Fibroblast of lung (primary cell): ENCODE measurements at places on chromosomes 12 and 14.

GRCh38 chr14:36901861-36902260 is 240.2 kb downstream of the PAX9 start:
- no peak overlapping the region for H3K27ac ChIP-seq
- peak; percentile 10 for DNase-seq
- no peaks in the 10 kb centered on the region for H3K4me1 ChIP-seq
- H3K27me3 ChIP-seq: peaks cover 2% of the 10 kb centered on the region
- H3K4me3 ChIP-seq: no peak overlapping the region
- no peaks in the 10 kb centered on the region for H3K36me3 ChIP-seq

- DNase-seq: peak; percentile 68
- no peak overlapping the region for H3K4me3 ChIP-seq
- peaks cover 8% of the 10 kb centered on the region for H3K4me1 ChIP-seq
- peak overlapping the region; percentile 66 for H3K27ac ChIP-seq
Measured at GRCh38 chr12:113325916-113326315, 9.0 kb downstream of the SLC8B1 start.

DNA sequence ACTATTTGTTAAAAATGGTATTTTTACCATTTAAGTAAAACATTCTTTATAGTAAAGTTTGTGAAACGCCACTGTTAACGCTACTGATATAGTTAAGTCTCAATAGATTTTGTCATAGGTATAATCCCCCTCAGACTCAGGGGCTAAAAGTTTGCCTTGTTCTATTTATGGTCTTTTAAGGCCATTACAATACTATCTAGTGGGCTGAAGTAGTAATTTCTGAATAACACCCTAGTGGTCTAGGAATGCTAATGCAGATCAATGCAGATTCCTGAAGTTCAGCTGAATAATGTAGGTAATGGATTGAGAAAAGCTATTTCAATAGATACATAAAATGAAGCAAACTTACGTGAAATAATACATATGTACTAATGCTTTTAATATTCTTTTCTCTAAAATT is 989.3 kb upstream of the NOVA1 start:
- no peaks in the 10 kb centered on the region for H3K4me1 ChIP-seq
- DNase-seq: no peak
- H3K36me3 ChIP-seq: no peaks in the 10 kb centered on the region
- H3K4me3 ChIP-seq: no peak overlapping the region

- no peak overlapping the region for H3K27ac ChIP-seq
- H3K27me3 ChIP-seq: no peaks in the 10 kb centered on the region
- no peaks in the 10 kb centered on the region for H3K4me1 ChIP-seq
- H3K36me3 ChIP-seq: no peaks in the 10 kb centered on the region
- DNase-seq: no peak
Measured at GRCh38 chr14:93104961-93105360, 10.8 kb downstream of the ITPK1 start.

DNA sequence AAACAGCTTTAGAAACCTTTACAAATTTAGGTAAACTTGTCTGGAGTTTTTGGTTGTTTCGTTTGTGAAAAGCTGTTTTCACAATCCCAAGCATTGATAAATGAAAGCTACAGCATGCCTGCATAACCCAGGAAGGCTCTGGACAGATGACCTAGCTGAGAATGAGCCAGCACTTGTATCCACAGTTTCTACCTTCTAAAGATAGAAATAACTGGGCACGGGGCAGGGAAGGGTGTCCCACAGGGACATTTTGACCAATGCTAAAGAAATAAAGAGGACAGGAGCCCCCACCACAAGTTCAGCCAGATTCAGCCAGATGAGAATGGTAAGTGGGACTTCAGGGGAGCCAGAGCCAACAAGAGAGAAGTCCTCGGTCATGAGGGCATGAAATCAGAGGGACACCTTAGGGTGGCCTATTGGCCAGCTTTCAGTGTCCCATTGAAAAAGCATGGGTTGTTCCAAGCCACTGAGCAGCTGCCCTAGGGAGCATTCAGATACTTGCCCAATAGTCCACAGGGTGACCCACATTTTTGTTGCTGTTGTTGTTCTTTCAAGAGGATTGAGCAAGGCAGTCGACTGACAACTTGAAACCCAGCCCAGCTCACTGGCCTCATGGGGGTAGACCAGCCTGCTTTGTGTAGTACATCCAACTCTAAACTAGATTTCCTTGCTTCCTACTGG is 140.3 kb upstream of the NUDT4 start:
- H3K4me1 ChIP-seq: no peaks in the 10 kb centered on the region
- no peak overlapping the region for H3K27ac ChIP-seq
- no peaks in the 10 kb centered on the region for H3K27me3 ChIP-seq

DNA sequence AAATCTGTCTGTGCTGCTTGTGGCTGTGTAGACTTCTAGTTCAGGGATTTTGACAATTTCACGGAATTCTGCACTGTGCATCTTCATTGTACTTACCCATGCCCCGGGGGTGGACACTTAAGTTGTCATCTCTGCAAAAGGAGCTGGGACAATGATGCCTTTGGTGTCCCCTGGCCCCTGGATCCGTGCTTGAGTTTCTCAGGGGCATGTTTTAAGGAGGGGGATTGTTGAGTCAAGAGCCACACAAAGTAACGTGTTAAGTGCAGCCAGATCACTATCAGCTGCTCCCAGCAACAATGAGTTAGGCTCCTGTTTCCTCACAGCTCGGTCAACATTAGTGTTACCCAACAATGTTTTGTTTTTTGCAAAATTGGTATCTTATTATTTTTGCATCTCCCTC is 305.0 kb upstream of the DIO3 start:
- DNase-seq: no peak
- no peaks in the 10 kb centered on the region for H3K36me3 ChIP-seq
- H3K27ac ChIP-seq: no peak overlapping the region

DNA sequence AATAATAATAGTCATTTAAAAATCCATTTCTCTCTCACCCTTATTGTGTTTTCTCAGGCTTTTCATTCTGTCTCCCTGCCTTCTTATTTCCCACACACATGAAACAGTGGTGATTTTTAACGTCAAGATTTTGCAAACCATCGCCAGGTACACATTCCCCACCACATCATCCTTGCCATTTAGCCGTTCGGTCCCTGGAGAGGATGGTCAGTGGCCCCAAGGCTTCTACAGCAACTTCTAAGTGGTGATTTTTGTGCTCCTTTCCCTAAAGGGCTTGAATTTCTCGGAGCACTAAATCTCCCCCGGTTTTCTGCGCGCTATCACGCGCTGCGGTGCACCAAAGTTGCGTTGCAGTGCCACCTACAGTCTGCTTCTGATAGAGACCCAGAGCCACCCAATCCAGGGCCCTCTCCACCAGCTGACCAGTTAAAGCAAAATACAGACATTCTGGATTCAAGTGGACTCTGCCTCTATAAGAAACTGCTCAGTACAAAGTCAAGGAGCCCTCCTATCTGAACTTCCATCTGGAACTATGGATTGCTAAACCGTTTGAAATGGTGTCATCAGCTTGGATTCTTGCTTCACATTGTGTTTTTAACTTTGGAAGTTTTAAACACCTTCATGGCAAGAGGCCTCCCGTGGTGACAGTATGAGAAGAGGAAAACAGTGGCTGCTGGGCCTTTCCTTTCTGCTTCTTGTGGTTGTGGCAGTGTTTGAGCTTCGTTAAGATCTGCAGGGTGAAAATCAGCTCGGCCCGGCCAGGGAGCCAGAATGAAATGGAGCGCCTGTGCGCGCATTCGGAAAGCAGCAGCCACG is 234.0 kb downstream of the SPTSSA start:
- H3K4me1 ChIP-seq: no peaks in the 10 kb centered on the region
- H3K27ac ChIP-seq: no peak overlapping the region
- no peaks in the 10 kb centered on the region for H3K36me3 ChIP-seq
- no peak overlapping the region for H3K4me3 ChIP-seq

GRCh38 chr14:101120641-101121507 is 217.4 kb upstream of the RTL1 start:
- H3K36me3 ChIP-seq: no peaks in the 10 kb centered on the region
- no peaks in the 10 kb centered on the region for H3K27me3 ChIP-seq
- peak; percentile 20 for DNase-seq
- H3K4me3 ChIP-seq: no peak overlapping the region
- H3K4me1 ChIP-seq: no peaks in the 10 kb centered on the region

DNA sequence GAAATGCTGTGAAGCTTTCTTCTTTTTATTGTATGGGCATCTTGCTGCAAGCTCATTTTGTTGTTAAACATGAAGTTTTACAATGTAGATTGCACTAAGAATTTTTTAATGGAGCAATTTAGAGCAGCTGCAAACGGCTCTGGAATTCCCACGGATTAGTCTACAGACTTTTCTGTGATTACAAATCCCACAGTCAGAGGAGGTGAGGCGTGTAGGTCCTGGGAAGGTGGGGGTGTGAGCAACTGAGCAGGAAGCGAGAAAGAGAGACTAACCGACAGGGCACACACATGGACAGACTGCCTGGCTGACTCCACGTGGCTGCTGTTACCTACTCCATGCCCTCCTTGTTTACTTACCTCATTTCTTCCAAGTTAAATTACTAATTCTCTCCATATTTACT is 348.5 kb downstream of the NPAS3 start:
- H3K4me1 ChIP-seq: no peaks in the 10 kb centered on the region
- H3K4me3 ChIP-seq: no peak overlapping the region
- no peak for DNase-seq
- H3K27ac ChIP-seq: no peak overlapping the region

DNA sequence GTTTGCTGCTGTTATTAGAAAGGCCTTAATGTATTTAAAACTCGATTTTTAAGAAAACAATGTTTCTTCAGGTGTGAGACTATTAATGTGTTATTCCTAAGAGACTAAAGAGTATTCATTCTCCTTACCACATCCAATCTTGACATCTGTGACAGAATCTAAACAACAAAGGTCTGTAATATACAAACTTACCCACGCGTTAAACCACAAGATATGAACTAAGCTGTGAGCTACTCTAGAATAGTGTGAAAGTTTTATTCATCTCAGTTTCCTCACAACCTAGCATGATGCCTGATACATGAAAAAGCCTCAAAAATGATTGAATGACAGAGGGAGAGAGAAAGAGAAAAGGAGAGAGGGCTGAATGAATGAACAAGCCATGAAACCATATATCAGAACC is 117.3 kb upstream of the COCH start:
- no peaks in the 10 kb centered on the region for H3K27me3 ChIP-seq
- no peaks in the 10 kb centered on the region for H3K36me3 ChIP-seq

GRCh38 chr14:76007852-76008251 is 22.3 kb downstream of the IFT43 start:
- H3K36me3 ChIP-seq: peaks cover 1% of the 10 kb centered on the region
- H3K27ac ChIP-seq: no peak overlapping the region
- H3K27me3 ChIP-seq: no peaks in the 10 kb centered on the region
- no peak for DNase-seq
- no peak overlapping the region for H3K4me3 ChIP-seq
- H3K4me1 ChIP-seq: peaks cover 6% of the 10 kb centered on the region

- H3K36me3 ChIP-seq: no peaks in the 10 kb centered on the region
- no peak overlapping the region for H3K4me3 ChIP-seq
- DNase-seq: peak; percentile 40
- no peaks in the 10 kb centered on the region for H3K27me3 ChIP-seq
- no peak overlapping the region for H3K27ac ChIP-seq
Measured at GRCh38 chr14:94390372-94391086, 2.1 kb upstream of the SERPINA1 start.

- no peak overlapping the region for H3K4me3 ChIP-seq
- H3K36me3 ChIP-seq: no peaks in the 10 kb centered on the region
- no peaks in the 10 kb centered on the region for H3K27me3 ChIP-seq
- DNase-seq: no peak
Measured at GRCh38 chr12:89858718-89859117, 150.1 kb upstream of the ATP2B1 start.

- H3K27ac ChIP-seq: peak overlapping the region; percentile 18
- no peaks in the 10 kb centered on the region for H3K27me3 ChIP-seq
- peaks cover 2% of the 10 kb centered on the region for H3K36me3 ChIP-seq
- no peak for DNase-seq
Measured at GRCh38 chr12:42422785-42423184, 96.8 kb downstream of the PPHLN1 start.

DNA sequence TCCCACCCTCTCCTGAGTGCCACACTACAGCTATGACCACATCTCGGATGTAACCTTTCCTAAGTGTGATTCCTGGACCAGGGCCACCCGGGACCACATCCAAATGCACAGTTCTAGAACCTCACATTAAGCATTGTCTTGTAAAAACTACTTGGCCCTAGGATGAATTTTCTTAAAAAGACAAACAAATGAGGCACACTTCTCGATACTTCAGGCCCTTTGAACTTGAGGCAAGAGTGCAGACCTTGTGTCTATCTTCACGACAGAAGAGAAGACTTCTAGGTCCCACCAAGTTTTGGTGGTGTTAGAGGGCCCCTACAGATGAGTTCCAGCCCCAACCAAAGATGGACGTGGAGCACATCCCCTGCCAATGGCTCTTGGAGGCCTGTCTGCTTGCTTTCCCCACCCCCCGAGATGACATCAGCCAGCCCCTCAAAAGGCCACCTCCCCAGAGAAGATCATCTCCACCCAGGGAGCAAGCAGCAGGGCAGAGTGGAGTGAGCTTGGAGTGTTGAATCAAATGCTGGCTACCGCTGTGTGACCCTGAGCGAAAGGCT is 9.3 kb downstream of the ISCU start:
- H3K36me3 ChIP-seq: peaks cover 14% of the 10 kb centered on the region
- no peak for DNase-seq
- no peak overlapping the region for H3K4me3 ChIP-seq
- H3K27me3 ChIP-seq: no peaks in the 10 kb centered on the region
- no peak overlapping the region for H3K27ac ChIP-seq
- H3K4me1 ChIP-seq: peaks cover 10% of the 10 kb centered on the region

- no peak for DNase-seq
- no peak overlapping the region for H3K4me3 ChIP-seq
- no peaks in the 10 kb centered on the region for H3K36me3 ChIP-seq
- peaks cover 13% of the 10 kb centered on the region for H3K4me1 ChIP-seq
- no peaks in the 10 kb centered on the region for H3K27me3 ChIP-seq
Measured at GRCh38 chr12:12396694-12397093, 39.8 kb downstream of the BORCS5 start.

- H3K27me3 ChIP-seq: no peaks in the 10 kb centered on the region
- no peak overlapping the region for H3K4me3 ChIP-seq
- peaks cover 4% of the 10 kb centered on the region for H3K36me3 ChIP-seq
- no peak for DNase-seq
- no peaks in the 10 kb centered on the region for H3K4me1 ChIP-seq
Measured at GRCh38 chr12:108542320-108542719, 18.7 kb downstream of the SART3 start.
